ENCODE measurements at places on chromosomes 3 and 15.
A peak's percentile ranks its signal among the peaks of the same experiment; 100 is the strongest.

DNA sequence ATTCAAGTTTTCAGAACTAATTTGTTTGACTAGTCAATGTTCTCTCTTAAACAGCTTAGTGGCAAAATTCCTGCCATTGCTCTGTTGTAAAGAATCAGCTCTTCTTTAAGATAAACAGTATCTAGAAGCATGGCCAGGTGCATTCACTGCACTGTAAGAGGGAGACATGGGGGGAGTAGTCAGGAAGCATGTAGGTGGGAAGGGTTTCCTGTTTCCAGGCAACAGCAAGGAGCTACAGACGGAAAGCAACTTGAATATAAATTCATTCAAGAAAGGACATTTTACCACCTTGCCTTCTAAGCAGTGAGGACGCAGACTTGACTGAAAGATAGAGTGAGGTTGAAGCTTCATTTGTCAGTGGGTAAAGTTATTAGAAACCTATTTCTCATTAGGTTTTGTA lies 55.3 kb downstream of the BBX start:
- no peak for DNase-seq

DNA sequence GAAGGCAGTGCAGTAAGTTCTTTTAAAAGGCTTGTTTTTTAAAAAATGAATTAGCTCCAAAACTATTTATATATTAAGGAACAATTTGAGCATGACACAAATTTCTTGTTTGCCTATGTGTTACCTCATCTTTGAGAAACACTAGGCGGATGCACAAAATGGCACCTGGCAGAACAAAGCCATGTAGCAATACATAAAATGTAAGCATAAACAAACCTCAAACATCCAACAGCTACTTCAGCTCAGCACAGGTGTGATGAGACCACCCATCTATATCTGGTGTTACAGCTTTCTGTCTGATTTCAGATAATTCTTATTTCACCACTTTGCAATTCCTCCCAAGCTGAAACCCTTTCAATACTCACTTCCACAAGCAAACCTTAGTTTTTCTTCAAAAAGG lies 221.2 kb upstream of the CNTN6 start:
- no peak for DNase-seq

- DNase-seq = no peak
These were observed 798.8 kb downstream of the OTOL1 start for GRCh38 chr3:162295323-162295983.

DNA sequence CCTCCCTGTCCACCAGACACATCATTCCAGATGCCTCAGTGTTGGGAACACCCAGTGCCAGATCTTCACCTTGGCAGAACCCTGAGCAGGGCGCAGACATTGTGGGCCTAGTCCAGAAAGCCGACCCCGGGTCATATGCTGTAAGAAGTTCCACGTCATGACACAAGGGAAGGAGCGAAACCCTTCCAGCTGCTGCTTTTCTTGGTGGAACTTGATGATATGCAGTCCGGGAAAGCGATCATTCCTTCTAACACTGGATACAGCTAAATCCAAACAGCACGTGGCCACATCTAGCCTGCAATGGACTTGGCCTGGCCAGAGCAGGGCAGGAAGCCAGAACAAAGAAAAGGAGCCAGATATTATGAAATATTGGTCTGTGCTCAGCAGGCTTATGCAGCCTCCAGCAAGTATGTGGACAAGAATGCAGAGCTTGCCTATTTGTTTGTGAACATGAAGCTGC lies 22.0 kb downstream of the GASK1A start:
- no peak for DNase-seq

DNA sequence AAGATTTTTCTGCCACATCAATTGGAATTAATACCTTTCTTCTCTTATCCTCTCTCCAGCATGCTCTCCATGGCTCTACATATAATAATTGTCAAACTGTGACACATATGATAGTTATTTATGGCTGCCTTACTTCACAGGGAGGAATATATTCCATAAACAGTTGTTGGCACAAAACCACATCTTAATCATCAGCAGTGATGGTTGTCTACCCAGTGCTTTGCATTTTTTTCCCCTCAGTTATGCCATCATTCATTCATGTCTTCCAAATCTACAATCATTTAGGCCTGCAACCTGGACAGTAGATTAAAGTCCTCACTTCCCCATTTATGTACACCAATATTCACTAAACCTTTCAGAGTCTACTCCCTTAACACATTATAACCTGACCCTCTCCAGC lies 107.7 kb downstream of the THRB start:
- no peak for DNase-seq

DNA sequence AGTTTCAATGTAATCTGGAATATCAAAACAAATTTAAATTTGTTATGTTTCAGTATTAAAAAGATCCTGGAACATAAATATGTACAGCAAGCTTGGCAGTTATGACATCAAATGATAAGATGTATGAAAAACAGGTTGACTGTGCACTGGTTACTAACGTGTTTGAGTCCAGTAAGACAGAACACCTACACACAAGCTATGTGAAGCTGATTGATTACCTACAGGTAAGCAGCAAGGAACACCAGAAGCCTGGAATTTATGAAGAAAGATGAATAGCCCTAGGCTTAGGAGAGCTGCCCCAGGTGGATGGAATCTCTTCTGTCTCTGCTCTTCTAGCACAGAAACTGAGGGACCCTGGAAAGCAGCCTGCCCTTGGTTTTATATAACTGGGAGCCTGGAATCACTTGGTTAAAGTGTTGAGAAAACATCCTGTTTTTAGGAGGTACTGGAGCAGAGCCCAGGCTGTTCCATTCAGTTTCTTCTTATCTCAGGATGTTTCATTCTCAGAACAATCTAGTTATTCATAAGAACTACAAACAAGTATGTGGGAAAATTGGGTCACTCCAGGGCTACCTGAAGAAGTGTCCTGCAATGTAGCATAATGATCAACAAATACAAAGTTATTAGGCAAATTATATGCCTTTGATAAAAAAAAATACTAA lies 36.3 kb downstream of the SLITRK3 start:
- no peak for DNase-seq

DNA sequence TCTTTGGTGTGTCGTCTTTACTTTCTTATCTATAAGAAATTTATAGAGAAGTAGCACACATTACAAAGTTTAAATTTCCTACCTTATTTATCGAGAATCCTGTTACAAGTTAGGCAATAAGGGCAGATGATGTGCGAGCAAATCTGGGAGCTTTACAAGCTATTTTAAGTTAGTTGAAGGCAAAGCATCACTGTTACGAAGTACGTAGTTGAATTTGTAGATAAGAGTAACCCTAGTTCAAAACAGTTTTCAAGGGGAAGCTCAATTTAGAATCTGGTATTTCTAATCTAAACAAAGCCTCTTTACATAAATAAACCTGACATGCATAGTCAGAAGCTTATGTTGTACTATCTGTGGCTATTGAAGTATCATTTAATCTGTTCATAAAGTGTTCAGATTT lies 8.4 kb downstream of the KBTBD8 start:
- no peak for DNase-seq

- DNase-seq = no peak
These were observed 235.5 kb downstream of the THSD4 start for GRCh38 chr15:71350622-71351378.

- no peak for DNase-seq
These were observed 76.6 kb downstream of the P3H2 start for GRCh38 chr3:190044142-190044541.

DNA sequence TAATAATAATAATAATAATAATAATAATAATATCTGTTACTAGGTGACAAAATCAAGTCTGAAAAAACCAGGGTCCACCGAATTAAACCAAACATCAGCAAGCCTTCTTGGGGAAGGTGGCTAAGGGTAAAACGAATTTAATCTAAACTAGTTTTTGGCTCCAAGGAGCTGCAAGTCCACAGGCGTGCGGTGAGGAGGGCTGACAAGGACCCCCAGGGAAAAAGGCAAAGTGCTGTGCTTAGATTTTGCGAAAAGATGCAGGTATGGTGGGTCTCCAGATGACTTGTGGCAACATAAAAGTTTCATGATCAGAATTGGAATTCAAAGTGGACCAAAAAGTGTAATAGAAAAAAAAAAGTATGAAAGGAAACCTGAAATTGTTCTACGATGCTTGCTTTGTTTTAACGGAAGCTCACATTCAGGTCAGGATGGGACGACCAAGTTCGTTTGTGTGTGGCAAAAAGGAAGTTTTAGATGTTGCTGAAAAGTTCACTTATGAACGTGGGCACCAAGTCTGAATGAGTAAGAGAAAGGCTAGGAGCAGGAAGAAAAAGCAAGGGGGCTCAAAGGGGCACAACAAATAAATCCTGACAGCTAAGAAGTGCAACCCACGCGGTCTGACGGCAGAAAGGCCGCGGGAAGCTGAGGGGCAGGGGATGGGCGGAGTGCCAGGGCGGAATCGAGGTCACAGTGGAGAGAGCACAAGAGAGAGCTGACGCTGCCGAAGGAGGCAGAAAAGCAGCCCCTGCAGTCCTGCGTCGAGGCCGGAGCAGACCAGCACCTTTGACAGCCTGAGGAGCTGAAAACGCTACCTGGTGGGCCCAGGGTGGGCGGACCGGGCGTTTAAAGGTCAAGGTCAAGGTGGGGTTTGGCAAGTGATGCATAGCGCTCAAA lies 1.1 kb downstream of the WDR82 start:
- peak; percentile 63 for DNase-seq

GRCh38 chr3:97432914-97433313 lies 331.6 kb upstream of the ARL6 start:
- DNase-seq = no peak

DNA sequence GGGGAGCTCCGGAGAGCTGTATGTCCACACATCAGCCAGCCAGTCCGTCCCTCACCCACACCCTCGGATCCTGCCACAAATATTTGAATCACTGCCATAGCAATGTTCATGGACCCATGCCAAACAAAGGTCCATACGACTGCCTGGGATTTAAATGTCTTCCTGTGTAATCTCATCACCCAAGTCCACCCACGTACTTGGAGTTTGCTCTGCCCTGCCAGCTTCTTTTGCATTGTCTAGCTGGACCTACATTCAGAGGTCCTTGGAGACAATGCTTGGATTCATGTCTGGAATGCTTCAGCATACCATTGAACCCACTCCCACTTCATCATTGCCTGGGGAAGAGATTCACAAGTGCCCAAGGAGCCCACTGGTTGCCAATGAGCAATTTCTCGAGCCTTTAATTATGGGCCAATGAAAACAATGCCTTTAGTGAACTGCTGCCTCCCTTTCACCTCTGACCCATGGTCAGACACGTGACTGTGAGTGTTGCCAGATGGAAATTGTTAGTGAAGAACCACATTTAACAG lies 90.4 kb upstream of the PHLDB2 start:
- no peak for DNase-seq

DNA sequence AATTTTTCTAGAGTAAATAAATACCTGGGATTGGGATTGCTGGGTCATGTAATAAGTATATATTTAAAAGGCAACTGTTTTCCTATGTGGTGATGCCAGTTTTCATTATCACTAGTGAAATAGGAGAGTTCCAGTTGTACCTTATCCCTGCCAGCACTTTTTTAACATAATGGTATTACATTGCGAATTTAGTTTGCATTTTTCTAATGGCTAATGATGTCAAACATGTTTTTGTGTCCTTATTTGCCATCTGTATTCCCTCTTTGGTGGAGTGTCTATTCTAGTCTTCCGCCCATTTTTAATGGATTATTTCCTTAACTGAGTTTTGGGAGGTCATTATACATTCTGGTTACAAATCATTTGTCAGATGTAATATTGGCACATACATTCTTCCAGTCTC lies 88.3 kb downstream of the GHSR start:
- no peak for DNase-seq

GRCh38 chr3:64379221-64379620 lies 154.0 kb upstream of the PRICKLE2 start:
- DNase-seq = no peak

- no peak for DNase-seq
These were observed 185.2 kb upstream of the IL12A start for GRCh38 chr3:159803459-159803858.

GRCh38 chr3:48847053-48847503 lies 596 bp downstream of the PRKAR2A start:
- peak; percentile 52 for DNase-seq

- no peak for DNase-seq
These were observed 46.8 kb upstream of the MYRIP start for GRCh38 chr3:39762537-39763070.

- no peak for DNase-seq
These were observed 138.3 kb upstream of the ROBO1 start for GRCh38 chr3:79906106-79906505.

- DNase-seq = no peak
These were observed 393.2 kb downstream of the SOX2 start for GRCh38 chr3:182104881-182105280.

DNA sequence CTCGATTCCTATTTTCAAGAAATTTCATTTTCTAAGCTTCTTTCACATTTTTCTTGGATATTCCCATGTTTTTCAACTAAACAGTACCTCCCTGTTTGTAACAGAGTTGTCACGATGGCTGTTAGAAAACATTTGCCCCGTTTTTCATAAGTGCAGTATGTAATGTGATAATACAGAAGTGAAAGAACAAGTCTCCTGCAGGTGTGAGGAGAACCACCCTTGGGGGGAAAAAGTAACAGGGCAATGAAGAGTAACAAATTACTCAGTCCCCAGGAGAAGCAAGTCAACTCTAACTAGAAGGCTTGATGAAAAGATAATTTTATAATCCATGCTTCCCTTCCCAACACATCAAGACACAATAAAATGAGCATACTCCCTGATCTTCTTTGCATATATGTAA lies 493.3 kb downstream of the FOXP1 start:
- DNase-seq = no peak

Data from activated CD4-positive, alpha-beta T cell treated with anti-CD3 and anti-CD28 coated beads, Interleukin-2, amount 50 U/mL, for 1 hour (primary cell).